ENCODE measurements at places on chromosomes 13 and 19. TPM values are rescaled to one million over a fixed set of nuclear protein-coding genes. Genes with fewer than 3 reads are reported as not detected.

Gene RDH8
- total RNA-seq, result not detected

- no peak for DNase-seq
Measured at GRCh38 chr13:35489050-35489449, 12.6 kb upstream of the MAB21L1 start.

DNA sequence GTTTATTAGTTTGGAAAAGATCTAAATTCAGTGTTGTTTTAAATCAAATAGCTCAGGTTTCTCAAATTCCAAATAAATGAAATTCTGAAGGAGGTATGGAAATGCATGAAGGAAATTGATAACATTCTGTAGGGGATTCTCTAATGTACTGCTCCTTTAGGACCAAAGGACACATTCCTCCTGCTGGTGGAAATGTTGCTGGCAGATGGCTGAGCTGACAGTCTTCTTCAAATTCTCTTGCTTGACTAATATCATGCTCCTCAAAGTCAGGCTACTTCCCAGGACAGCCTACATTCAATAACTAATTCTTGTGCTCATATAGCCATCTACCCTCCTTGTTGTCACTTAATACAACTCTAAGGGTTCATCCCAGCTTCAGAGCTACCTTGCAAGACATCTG is 1118.5 kb downstream of the PCDH9 start:
- no peak for DNase-seq

Gene MAB21L1
- total RNA-seq, result 4.1 TPM

- no peak for DNase-seq
Measured at GRCh38 chr13:66462187-66462586, 767.9 kb downstream of the PCDH9 start.
